T-helper 2 cell treated with Interferon-gamma antibody and Interleukin-4, amounts not matched to agents 5 μg/mL and 100 μg/mL, for 36 hours (primary cell): ENCODE measurements at places on chromosomes 1 and 21.

DNA sequence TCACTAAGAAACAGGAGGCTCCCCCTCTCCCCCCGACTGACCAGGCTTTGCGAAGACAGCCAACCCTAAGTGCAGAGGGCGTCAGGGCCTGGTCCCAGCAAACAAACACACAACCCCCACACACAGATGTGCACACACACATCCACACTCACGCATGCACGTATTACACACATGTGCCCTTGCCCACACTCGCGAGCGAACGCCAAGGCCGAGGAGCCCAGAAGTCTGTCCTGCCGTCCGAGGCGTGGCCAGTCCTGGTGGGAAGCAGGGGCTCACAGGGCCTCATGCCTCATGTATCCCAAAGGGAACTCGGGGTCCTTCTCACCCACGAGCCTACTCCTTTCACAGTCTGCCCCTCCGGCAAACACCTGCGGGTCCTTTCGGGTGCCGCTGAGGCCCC lies 2.0 kb downstream of the SDF4 start:
- DNase-seq: no peak

DNA sequence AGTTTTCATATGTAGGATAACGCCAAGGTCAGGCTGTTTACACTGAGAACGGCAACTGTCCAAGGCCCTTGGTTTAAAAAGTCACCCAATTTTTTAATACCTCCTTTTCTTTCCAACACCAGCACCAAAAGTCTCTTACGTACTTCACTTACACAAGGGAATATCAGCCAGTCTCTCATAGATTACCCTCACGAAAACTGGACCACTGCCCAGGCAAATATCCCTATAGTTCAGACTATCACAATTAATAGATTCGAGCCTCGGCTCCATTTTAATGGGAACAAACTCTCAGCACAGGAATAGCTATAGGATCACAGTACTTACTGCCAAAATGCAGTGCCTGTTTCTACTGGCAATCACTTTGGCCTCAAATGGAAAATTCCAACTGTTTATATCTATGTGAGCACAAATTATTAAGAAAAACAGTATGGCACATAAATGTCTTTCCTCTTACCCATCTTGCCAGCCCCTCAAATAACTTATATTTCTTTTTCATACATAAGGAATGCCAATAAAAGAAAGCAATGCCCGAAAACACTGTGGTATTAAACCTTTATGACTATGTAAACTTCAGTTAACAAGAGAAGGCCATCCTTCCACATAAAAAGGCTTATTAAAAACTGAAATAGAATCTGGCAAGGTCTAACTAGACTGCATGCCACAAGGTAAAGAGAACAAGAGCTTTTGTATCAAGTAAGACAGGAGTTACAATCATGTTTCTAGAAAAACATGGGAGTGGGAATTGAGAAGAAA lies 97.8 kb downstream of the SLC45A1 start:
- no peak for DNase-seq

- DNase-seq: no peak
Observed at GRCh38 chr1:5765483-5765882, 226.7 kb downstream of the NPHP4 start.

DNA sequence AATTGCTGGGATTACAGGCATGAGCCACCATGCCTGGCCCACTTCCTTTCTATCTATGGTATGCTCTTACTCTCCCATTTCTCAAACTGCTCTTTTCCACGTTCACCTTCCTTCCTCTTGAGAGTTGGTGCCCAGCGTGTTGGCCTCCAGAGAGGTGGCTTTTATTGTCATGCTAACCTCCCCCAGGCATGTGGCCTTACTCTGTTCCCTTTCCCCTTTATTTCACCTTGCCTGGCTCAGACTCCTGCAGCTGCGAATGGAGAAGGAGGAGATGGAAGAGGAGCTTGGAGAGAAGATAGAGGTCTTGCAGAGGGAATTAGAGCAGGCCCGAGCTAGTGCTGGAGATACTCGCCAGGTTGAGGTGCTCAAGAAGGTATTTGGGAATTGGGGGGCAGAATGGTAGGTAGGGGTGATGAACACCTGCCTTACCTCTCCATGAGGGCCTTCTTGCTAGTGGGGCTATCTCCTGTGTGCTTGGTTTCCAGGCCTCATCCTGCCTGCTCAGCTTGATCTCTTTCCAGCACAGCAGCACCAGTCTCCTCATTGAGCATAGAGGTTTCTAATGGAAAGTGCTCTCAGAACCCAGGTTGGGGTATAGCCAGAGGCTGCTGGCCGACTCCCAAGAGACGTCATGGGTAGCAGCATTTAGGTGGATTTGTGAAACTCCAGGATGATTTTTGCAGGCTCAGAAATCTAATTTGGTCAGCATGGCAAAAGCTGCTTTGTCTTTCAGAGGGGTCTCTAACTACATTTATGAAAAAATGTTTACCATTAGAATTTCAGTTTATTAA lies 13.2 kb upstream of the TUFT1 start:
- no peak for DNase-seq
